ENCODE measurements at places on chromosomes 2 and 18. TPM values are rescaled to one million over a fixed set of nuclear protein-coding genes. Genes with fewer than 3 reads are reported as not detected.

DNA sequence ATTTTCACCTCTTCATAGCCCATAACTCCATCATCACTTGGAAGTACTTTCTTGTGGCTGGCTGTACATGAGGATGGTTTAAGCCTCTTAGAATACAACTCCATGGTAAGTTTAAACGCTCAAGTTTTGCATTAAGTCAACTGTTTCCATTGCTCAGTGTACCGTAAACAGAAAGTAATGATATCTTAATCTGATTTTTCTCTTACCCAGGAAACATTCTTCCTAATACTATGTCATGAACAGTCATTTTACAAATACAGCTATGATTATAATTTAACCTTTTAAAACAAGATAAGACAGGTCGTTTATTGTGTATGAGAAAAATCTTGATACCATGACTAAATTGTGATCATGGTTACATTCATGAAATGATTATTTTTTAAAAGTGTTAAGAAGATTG lies 11.6 kb upstream of the DYNC2LI1 start:
- no peak overlapping the region for H3K27ac ChIP-seq
- H3K4me1 ChIP-seq, result no peaks in the 10 kb centered on the region
- H3K36me3 ChIP-seq, result peaks cover 16% of the 10 kb centered on the region
- no peaks in the 10 kb centered on the region for H3K27me3 ChIP-seq
- H3K4me3 ChIP-seq, result no peak overlapping the region
- no peak for ATAC-seq

DNA sequence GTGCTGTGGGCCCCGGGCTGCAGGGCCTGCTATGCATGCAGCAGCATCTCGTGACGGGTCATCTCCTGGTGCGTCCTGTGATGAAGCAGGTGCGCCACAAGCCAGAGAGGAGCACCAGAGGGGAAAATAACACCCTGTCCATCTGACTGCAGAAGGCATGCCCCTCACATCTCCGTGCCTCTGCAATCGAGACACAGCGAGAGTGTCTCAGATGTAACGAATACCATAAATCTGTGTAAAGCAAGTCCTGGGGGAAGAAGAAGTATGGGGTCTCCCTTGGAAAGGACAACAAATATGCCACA lies 137.5 kb downstream of the PTGR3 start:
- no peaks in the 10 kb centered on the region for H3K36me3 ChIP-seq
- no peak for ATAC-seq
- H3K4me1 ChIP-seq, result no peaks in the 10 kb centered on the region
- no peak overlapping the region for H3K27ac ChIP-seq
- no peak overlapping the region for H3K4me3 ChIP-seq

FTCDNL1 gene
- total RNA-seq, result 1.4 TPM

SCG2 gene
- total RNA-seq, result 8.4 TPM

ALKAL2 gene
- total RNA-seq, result 0.30 TPM

RTP5 gene
- total RNA-seq, result not detected
